Endothelial cell of umbilical vein (primary cell): ENCODE measurements at places on chromosomes 1 and 21.

DNA sequence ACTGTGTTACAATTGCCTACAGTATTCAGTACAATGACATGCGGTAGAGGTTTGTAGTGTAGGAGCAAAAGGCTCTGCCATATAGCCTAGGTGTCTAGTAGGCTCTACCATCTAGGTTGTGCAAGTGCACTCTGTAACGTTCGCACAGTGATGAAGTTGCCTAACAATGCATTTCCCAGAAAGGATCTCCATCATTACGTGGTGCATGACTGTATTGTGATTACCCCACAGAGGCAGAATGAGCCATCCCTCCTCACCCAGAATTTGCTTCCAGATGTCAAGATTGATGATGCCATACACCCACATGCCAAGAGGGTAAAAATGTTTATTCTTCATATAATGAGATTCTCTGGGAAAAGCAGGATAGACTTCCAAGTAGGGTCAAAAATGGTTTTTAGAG lies 199.3 kb upstream of the CTTNBP2NL start:
- DNase-seq: no peak

GRCh38 chr1:182391362-182392049 lies at the start of gene GLUL:
TSS of gene GLUL (minus strand) at chr1:182391790. CDS start at chr1:182388737, 3,053 bp downstream.
- DNase-seq: peak; percentile 94

- no peak for DNase-seq
These were observed 5.1 kb upstream of the CDC42BPA start for GRCh38 chr1:227323171-227323966.

- no peak for DNase-seq
These were observed 59.4 kb downstream of the CDC7 start for GRCh38 chr1:91559838-91560565.

- DNase-seq: peak; percentile 100
These were observed 3.0 kb upstream of the ID3 start for GRCh38 chr1:23562137-23562876.

DNA sequence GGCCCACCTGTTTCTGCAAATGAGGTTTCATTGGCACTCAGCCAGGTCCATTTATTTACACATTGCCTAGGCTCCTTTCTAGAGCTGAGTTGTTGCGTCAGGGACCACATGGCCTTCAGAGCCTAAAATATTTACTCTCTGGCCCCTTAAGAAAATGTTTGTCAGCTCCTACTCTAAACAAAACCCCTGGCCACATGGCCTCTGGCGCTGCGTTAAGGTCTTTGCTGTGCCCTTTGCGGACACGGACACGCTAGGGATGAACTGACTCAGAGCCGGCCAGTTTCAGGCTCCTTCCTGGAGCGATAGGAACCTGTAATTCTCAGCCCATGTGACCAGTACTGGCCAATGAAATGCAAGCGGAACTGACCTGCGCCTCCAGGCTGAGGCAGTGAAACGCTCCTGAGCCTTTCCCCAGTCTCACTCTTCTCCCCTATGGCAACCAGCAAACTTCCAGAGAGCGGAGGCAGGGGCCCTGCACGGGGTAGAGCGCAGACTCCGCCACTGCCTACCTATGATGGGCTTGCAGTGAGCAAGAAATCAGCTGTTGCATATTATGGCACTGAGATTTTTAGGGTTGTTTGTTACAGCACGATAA lies 160.3 kb downstream of the ETS2 start:
- no peak for DNase-seq

DNA sequence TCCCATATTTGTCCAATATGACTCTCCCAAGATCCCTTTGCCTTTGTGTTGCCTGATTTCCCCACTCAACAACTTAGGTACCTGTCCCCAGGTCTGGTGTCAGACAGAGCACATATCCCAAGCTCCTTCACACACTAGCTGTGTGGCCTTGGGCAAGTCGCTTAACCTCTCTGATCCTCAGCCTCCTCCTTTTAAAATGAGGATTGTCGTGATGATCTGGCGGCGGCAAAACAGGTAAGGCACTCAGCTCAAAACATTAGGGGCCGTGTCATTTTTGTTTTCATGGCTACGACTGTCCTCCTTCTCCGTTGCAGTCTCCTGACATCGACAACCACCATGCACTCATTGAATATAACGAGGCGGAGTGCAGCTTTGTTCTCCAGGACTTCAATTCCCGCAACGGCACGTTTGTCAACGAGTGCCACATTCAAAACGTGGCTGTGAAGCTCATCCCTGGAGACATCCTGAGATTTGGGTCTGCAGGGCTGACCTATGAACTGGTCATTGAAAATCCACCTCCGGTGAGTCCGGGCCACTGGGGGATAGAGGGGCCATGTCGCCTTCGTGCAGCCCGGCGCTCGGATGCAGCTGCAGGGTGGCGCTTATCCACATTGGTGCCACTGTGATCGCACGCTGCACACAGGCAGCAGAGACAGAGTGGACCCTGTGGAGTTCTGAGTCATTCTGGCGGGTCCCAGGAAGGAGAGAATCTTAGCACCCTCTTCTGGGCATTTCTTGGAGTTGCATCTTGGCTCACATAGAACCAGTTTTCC lies 25.2 kb downstream of the FHAD1 start:
- DNase-seq: peak; percentile 72

DNA sequence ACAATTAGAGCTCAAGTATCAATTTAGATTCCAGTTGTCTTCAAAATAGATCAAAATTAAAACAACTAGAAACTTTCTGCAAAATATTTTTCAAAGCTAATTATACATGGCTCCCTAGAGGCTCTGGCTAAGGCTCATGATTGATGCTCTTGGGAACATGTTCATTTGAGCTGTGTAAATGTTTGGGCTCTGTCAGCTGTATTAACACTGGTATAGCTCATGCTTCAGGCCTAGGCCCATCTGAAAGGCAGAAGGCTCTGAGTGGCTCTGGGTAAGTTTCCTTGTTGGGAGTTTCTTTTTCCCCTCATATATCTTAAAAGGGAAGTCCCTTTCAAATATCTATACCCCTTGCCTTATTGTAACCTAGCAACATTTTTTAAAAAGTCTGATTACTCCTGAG lies 81.3 kb downstream of the UROD start:
- no peak for DNase-seq
